Right hindlimb (tissue), 1 donor: ENCODE measurements at places on chromosomes 5 and 9.
A peak's percentile ranks its signal among the peaks of the same experiment; 100 is the strongest.

- no peak for DNase-seq
Observed at GRCh38 chr9:71119746-71120145, 1.7 kb downstream of the TRPM3 start.

DNA sequence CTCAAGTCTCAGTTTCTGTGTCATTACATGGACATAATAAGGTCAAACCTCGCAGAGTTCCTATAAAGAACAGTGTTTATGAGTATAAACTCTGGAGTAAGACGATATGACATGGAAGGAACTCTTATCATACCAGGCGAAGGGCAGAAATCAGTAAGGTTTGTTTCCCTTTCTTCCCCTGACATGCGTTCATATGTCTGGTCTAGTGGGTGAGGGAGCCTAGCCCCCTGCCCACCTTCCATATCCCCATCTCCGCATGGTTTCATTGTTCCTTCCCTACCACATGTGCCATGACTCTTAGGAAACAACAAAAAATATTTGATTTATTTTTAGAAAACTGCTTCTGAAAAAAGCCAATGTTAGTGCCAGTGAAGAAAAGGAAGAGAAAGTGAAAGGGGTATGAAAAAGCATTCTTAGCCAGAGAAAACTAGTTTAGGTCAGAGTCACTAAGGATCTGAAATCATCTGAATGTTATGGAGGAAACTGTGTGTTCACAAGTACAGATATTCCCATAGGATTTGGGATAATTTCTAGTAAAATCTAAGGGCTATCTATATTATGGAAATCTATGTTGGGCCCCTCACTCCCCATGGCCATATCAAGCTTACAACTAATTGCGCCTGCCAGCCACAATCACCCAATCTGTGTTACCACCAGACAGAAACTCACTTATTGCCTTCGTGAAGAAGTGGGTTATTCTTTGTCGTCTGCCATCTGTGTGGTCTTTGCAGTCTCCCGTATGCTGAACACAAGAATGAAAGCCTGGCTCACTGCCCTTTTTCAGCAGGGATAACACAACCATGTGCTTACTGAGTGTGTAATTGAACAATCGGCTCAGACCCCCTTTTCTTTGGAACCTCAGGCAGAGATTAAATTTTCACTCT, 19.9 kb upstream of the HMHB1 start:
- peak; percentile 53 for DNase-seq

GRCh38 chr9:2303056-2303455, 287.9 kb downstream of the SMARCA2 start:
- no peak for DNase-seq

DNA sequence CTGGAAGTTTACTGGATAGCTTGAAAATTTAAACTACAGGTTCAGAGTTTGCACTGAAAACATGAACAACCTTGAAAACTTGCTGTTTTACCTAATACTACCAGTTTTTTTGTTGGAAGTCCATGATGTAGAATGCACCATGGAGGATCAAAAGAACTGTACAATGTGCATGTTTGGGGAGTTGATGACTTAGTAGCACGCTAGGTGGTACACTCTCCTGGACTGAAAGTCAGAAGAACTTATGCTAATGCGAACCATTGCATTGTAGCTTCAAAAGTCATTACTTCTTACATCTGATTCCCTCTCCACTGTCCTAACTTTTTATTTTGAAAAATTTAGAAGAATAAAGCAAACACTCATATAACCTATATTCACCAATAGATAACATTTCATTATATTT, 211.0 kb downstream of the OSTF1 start:
- DNase-seq: no peak

DNA sequence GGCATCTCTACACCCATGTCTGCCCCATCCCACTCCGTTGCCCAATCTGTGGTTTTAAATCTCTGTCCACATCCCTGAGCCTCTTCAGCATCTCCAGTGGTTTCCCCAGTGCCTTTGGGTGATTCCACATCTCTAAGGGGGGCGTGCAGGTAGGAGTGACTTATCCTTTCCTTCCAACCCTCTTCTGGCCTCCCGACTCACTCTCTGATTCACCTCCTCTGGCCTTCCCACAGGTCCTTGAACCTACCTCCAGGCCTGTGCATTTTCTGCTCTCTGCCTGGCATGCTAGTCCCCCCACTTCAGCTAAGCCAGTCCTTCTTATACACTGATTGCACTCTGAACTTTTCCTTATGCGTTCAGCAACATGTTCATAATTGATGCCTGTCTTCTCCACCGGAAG, 99.0 kb downstream of the RALGPS1 start:
- no peak for DNase-seq

- no peak for DNase-seq
Observed at GRCh38 chr5:56267856-56268255, 34.7 kb upstream of the ANKRD55 start.

DNA sequence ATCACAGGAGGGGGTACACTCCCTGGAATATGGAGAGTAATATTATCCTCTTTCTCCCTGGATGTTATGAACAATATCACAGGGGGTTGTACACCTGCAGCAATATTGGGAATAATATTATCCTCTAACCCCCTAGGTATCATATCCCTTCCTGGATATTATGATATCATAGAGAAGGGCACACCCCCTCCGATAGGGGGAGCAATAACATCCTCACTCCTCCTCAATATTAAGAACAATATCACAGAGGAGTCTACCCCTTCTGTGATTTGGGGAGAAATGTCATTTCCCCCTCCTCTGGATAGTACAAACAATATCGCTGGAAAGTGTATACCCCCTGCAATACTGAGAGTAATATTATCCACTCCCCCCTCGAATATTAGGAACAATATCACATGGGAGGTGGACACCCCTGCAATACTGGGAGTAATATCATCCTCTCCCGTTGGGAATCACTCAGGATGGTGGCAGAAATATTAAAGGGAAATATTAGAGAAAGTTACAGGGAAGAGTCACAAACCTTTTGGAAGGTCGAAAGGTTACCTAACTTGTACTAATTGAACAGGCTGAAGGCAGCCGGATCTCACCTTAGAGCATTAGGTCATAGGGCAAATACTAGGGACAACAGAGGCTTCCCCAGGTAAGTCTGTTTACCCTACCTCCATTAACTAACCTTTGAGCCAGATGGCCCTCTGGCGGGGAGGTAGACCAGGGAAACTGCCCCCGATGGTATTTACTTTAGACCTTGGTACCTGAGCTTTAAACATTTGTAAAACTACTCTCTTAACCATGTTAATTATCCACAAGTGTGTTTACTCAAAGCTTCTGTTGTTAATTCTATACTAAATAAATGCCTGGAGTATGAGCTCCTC, 57.5 kb upstream of the FREM1 start:
- DNase-seq: no peak

- DNase-seq: no peak
Observed at GRCh38 chr5:119902593-119902992, 273.2 kb downstream of the FAM170A start.

GRCh38 chr9:36517131-36517530, 55.6 kb upstream of the MELK start:
- no peak for DNase-seq

- DNase-seq: no peak
Observed at GRCh38 chr9:5976674-5977397, 38.6 kb downstream of the RANBP6 start.

GRCh38 chr5:73370640-73371583, 77.7 kb downstream of the FOXD1 start:
- no peak for DNase-seq

DNA sequence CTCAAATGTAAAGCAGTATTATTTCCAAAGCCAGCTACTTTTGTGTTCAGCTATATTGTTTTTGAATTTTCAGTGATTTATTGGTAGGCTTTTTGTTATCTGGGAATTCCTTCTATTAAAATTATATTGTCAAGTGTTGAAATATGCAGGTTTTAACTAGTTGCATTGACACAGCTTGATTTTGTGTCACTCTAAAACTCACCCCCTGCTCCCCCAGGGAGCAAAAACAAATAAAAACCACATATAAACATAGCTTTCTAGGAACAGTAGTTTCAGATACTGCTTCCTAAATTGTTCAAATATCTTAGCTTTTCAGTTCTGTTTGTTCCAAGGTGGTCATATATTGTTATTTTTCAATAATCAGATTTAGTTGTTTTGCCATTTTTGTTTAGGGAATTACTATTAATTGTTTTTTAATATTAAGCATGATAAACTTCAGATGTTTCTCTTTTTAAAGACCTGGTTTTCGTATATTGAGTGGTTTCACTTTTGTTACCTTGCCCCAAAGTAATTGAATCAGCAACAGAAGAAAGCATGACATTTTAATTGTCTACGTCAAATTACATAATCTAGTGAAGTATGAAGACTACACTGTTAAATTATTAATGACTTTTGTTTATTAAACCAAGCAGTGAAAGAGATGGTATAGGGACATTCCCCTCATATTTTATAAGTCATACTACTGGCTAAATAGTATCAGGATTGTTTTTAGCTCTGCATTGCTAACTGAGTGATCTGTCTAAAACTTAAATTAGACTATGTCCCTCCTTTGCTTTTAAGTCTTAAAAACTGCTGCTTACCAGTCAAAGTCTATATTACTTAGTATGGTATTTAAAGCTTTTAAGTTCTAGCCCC, 43.4 kb downstream of the ERBIN start:
- DNase-seq: no peak

DNA sequence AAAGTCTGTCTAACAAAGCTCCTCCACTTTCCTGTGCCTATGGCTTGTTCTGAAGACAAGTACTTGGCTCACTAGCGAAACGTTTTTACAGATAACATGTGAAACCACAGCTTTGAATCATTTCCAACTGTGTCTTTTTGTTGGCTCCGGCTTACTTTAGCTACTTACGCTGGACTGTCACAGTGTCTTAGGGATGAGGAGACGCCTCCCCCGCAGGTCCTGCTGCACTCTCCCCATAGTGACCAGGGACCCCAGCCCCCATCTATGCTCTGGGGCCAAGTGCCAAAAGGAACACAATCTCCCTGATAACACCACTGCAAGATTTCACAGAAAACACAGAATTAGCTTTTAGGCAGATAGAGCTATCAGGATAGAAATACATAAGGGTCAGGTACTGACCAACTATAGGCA, 219.1 kb downstream of the ADAMTS6 start:
- peak; percentile 22 for DNase-seq

DNA sequence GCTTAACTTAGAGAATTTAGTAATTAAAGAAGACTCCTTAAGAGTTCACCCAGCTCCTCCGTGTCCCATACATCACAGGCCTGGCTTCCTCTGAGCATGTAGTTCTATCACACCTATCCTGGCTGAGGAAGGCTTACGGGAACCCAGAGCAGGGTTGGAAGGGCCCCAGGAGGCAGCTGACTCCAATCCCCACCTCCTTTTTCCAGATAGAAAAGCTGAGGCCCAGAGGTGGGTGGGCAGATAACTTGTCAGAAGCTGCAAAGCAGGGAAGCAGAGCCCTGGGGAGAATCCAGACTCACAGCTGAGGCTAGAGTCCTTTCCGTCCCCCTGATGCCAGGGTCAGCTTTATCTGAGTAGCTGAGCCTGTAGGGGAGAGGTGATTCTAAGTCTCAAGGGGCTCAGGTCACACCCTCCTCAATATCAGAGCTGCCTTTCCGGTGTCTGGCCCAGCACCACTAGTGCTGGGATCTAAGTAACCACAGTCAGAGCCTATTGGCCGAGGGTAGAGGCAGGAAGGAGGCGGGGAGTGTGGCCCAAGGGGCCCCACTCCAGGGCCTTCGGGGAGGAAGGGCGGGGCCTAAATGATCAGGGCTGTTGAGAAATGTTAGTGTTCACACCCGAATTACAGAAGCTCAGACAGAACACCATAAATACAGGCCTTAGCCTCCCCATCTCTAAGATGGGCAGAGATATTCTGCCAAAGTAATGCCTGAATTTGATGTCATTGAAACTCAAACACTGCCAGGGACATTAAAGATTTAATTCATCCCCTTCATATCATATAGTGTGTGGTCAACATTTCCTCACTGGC, 9.9 kb downstream of the CCDC69 start:
- peak; percentile 45 for DNase-seq

DNA sequence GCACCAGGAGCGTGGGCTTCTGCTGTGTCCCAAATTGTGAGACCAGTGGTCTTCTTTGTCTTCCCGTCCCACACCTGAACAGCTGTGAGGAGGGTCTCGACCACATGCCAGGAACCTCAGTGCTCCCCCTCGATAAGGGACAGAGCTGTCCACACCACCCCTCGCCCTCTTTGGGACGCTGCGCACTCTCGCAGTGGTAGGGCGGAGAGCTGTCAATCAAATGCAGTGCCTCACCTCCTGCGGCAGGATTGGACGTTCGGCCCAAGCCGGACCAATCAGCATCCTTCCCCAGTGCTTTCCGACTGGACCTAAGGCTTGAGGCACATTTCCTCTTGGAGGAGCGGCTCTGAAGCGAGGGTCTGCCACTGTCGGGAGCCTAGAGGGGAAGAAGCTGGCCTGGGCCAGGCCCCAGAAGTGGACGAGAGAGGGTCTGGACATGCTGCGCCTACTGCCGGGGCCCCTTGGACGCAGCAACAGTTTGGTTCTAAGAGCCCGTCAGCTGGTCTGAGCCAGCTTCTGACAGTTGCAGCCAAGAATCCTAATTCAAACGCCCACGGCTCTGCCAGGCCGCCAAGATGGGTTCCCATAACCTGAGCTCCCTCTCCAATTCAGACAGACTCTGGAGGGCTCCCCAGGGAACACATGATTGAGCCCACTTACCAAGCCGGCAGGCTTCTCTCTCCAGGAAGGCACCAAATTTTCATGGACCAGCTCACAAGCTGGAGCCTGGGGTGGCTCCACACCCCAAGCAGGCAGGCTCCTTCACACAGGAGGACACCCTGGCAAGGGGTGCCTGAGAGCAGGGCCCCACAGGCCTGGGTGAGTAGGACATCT, 28.1 kb upstream of the ADAMTS2 start:
- no peak for DNase-seq

GRCh38 chr5:44536650-44537260, 147.5 kb upstream of the FGF10 start:
- DNase-seq: no peak

DNA sequence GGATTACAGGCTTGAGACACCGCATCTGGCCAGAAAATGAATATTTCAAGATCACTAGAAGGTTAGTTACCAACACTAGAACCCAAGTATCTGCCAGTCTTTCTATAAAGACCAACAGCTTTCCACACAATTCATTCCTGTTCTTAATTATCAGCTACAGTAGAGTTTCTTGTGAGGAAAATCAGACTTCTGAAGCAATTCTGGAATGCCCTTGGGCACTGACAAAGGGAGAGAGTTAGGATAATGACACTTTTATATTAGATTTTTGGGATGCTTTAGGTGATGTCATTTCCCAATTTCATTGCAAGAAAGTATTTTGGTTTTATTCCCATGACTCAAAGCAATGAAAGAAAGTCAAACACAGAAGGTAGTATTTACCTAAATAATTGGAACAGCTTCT, 497.0 kb upstream of the TUSC1 start:
- no peak for DNase-seq

DNA sequence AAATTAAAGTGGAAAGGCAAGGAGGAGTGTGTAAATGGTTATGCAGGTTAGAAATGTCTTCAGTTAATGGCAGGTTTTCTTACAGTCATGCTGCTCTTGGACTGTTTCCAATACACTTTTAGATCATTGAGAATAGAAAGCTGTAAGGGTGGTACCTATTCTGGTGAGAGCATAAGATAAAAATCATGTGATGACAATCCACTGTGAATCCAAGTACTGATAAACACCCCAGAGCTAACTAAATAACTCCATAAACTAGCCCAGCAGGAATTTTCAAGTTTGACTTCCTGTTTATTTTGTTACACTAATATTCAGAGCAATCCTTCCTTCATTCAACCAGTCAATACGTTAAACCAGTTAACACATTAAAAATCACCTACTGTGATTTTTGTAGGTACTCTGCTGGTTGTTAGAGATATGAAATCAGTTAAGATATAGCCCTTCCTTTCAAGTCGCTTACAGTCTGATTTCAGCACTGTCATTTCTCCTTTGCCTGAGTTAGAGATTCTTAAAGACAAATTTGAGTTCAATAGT, 22.6 kb downstream of the VCAN start:
- no peak for DNase-seq

- no peak for DNase-seq
Observed at GRCh38 chr5:164481270-164481669, 975.9 kb downstream of the MAT2B start.
